ENCODE measurements at places on chromosomes 5 and 9.

DNA sequence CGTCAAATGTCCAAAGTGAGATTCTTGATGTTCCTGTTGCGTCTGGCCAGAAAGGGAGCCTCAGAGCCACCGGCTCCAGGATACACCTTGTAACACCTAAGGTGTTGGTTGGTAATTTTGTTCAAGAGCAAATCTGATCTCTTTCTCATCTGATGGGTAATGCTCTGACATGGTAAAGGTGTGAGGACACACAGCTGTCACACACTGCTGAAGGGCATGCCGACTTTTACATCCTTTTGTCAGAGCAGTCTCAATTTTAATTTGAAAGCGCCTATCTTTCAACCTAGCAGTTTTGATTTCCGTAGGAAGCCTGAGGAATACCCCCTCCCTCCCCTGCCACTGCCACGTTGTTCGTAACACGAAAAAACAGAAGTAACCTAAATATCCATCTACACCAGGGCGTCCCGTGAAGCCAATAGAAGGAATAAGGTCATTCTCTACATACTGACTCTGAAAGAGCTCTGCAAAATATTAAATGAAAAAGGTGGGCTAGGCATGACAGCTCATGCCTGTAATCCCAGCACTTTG lies 57.4 kb downstream of the TSTD2 start:
- no peak for DNase-seq

- no peak for DNase-seq
Observed at GRCh38 chr9:29214154-29214689, 1640.9 kb upstream of the C9orf72 start.

- DNase-seq: no peak
Observed at GRCh38 chr9:99753436-99753835, 68.2 kb upstream of the NR4A3 start.

DNA sequence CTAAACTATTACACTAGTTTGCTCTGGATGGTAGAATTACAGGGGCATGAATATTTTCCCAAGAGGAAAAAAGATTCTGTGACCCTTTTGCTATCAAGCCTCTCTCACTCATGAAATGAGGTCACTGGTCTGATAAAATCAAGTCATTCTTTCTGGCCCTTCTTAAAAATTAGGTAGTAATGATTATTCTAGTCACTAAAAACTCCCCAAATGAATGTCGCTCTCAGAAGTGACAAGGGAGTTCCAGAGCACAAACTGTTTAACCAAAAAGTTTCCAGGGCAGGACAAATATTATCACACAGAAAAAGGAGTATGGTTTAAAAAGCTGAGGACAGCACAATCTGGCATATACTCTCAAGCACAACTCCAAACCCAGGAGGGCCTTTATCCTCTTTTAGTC lies 12.5 kb downstream of the ERMP1 start:
- DNase-seq: no peak

DNA sequence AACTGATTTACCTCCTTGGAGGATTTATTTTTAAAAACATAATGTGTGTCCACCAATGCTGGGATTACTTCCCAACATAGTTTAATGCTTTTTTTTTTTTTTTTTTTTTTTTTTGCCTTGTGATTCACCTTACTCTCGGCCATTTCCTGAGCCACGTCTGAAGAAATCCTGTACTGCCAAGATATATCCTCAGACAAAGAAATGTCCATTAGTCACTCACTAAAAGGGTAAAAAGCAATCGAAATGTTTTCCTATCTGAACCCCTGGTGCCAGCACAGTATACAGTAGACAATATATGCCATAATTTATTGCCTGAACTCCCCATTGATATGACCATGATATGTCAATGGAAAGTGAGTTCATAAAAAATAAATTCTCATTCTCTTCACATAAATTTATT lies 344.1 kb downstream of the BNC2 start:
- no peak for DNase-seq

DNA sequence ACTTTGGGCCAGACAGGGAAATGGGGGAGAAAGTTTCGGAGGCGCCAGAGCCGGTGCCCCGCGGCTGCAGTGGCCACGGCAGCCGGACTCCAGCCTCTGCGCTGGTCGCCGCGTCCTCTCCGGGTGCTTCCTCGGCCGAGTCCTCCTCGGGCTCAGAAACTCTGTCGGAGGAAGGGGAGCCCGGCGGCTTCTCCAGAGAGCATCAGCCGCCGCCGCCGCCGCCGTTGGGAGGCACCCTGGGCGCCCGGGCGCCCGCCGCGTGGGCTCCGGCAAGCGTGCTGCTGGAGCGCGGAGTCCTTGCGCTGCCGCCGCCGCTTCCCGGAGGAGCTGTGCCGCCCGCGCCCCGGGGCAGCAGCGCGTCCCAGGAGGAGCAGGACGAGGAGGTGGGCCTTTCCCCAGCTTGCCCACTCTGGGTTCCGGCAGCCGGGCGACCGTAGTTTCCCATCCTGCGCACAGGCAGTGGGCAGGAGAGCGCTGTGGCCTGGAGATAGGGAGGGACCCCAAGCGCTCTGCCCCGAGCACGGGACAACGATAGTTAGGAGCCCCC lies 516 bp downstream of the MAST4 start:
- DNase-seq: no peak

DNA sequence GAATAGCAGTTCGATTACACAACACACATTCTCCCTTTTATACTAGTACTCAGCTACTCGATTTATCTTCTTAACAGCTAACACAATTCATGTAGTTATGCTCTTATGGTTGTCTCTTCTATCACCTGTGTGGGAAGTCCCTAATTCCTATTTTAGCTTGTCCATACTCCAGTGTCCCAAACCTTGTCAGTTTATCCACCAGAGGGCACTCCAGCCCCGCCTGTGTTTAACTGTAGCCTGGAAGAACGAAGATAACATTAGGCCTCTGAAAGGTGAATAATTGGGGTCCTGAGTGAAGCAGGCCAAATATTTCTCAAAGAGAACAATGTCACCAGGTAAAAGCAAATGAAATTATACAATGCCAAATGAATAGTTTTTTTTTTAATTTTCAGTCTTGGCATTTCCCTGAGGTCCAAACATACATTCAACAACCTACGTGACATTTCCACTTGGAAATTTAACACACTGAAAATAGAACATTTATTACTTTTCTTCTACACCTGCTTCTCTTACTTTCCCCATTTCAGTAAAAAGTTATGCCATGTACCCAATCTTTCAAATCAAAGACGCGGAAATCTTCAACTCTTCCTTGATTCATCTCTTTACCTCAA lies 560.7 kb downstream of the HTR1A start:
- no peak for DNase-seq

DNA sequence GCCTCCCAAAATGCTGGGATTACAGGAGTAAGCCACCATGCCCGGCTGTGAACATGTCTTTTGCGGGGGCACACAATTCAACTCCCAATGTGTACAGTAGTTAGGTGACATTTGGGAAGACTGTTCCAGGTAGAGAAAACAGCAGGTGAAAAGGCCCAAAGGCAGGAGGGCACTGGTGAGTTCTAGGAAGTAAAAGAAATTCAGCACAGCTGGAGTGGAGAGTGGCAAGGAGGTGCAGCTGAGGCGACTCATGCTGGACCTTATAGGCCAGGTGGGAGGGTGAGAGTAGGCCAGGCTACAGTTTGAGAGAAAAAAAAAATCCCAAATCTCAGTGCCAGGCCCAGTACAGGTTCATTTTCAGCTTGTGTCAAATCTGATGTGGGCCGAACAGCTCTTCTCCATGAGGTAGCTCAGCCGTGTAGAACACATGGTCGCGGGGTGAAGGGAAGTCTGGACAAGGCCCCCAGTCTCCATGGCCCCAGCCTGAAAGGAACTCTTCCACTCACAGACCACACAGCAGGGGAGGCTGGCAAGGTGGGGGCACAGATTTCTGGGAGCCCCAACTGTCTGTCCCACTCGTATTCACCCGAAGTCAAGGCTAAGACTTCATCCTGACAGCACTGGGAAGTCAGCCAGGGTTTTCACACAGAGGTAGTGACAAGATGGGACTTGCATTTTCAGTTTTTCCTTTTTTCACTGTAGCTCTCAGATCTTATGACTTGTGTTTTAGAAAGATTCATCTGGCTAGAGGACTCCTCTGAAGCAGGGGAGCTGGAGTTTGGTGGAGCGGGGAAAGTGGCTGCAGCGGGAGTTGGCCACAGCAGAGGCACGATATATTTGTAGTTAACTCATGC lies 4.5 kb upstream of the HNRNPAB start:
- DNase-seq: no peak

GRCh38 chr5:143652108-143652700 lies 159.8 kb upstream of the HMHB1 start:
- no peak for DNase-seq

GRCh38 chr9:81871695-81872094 lies 56.5 kb upstream of the SPATA31D4 start:
- DNase-seq: no peak

- no peak for DNase-seq
Observed at GRCh38 chr5:91499943-91500531, 116.9 kb upstream of the ARRDC3 start.

- no peak for DNase-seq
Observed at GRCh38 chr5:54991416-54991815, 6.0 kb upstream of the ESM1 start.

DNA sequence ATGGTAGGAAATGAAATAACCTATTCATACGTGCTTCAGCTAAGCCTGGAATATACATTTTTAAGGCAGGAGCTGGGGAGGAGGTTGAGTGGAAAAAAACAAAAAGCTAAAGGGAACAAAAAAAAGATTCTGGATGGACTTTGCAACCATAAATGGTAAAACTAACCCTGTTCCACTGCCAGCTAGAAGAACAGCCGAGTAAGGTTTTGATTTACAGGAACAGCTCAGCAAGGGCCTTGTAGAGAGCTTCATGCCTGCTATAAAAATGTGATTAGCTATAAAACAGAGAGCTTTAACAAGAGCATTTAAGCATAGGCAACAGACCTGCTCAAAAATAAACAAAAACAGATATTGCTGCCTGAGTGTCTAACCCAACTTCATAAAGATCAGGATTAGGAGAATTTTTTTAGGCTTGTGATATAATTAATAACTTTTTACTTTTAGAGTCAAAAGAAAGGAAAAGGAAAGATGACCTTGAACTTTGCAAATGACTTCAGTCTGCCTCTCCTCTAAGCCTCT lies 194.8 kb downstream of the FBXL7 start:
- no peak for DNase-seq

GRCh38 chr5:125874057-125874456 lies 549.2 kb upstream of the GRAMD2B start:
- DNase-seq: no peak

DNA sequence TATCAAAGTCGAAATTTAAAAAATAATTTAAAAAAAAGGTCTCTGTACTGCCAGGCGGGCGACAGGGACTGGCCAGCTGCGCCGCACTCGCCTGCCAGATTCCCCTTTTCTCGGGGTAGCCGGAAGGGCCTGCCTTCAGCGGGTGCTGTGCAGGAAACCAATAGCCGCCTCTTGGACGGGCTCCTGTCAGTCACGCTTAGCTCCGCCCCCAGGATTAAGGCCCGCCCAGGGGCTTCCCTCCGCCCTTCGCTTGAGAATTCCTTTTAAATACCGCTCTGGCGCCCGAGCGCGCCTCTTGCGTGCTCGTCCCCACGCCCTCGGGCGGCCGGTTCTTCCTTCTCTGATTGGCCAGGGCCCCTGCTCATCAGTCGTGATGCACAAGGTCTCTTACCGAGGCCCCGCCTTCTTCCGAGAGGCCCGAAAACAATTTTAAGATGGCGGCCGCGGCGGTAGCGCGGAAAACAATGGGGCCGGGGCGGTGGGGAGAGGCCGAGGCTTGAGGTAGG lies at the start of gene MAML1:
Gene MAML1, plus strand, starts transcription at position 411 of the 506 bp plus-strand sequence. CDS start 291 bp downstream, outside the sequence.
- peak; percentile 98 for DNase-seq

DNA sequence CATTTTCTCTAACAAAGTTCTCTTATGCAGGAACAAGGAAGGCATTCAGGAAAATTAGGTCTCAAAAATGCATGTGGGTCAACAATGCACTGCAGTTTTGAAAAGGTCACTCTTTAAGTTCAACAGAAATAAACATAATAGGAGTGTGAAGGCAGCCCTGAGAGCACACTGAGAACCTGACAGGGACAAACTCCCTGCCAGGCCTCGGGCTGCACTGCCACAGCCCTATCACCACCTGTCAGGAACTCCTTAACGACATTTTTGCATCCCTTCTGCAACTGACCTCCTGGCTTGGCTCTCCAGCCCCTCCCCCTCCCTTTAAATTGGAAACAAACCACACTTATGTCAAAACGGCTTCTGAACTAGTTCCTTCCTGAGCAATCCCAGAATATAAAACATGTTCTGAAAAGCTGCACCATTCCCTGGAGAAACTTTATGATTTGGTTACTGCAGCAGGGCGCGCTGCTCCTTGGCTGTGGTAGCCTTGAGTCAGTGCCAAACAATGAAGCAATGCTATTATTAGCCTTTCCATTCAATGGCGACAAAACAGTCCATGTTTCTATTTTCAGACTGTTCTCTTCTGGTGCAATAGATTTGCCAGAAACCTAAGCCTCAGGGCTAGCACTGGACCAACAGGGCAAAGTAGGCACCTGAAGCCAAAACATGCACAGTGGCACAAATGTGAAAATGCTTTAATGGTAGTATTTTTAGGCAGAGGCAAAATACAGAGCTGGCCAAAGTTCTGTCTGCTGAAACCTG lies 160.1 kb upstream of the ZNF608 start:
- DNase-seq: no peak

DNA sequence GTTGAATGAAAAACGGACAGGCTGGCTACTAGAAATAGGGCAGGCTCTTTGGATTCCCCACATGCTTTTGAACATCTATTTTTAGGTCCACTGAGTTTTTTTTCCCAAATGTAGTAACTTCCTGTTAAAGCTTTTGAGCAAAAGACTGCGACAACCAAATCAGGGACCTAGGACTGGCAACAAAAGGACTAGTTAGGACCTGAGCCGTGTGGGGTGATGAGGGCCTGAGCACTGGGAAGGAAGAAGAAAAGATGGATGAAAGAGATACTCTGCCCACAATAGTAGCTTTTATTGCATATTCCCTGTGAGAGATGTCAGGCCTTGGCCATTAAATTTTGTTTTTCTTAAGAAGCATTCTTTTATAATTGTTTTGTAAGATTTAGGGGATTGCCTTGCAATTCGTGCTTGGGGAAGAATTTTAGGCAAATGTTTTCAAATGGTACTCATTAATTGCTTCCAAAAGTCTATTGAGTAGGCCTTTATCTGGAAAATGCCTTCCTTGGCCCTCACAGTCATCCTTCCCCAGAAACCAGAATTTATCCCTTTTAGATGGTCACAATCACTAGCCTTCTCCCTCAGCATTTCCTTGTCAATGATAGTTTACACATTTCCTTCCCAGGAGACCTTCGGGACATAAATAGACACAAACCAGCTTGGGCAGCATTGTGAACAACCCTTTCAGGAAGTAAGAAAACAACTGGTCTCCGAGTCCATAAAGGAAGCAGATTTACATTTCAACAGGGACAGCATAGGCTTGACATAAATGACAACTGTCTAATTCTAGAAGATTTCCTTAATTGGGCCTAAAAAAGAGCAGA lies 166.5 kb downstream of the RMI1 start:
- DNase-seq: no peak

DNA sequence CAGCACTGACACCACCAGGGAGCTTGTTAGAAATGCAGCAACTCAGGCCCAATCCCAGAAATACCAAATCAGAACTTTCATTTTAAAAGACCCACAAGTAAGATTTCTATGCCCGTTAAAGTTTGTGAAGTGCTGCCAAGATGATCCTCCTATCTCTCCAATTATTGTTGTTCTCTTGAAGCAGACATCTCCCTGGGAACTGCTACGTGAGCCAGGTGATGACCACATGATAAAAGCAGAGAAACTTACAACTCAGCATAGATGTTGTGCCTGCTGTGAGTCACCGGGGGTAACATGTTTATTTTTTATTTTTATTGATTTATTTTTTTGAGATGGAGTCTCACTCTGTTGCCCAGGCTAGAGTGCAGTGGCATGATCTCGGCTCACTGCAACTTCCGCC lies 34.4 kb downstream of the GCNT4 start:
- DNase-seq: no peak

- DNase-seq: no peak
Observed at GRCh38 chr9:38334234-38334633, 58.3 kb upstream of the ALDH1B1 start.

Data from stimulated activated CD8-positive, alpha-beta memory T cell treated with anti-CD3 and anti-CD28 coated beads, Interleukin-4, amount 100 ng/mL, for 1 hour (primary cell).